ENCODE measurements at places on chromosomes 11 and 22. TPM values are rescaled to one million over a fixed set of nuclear protein-coding genes. Genes with fewer than 3 reads are reported as not detected.

Gene OR51B4
- total RNA-seq = not detected

Gene OLFML1
- total RNA-seq = 0.18 TPM

Gene CNGA4
- total RNA-seq = 0.50 TPM

Gene CADM1
- total RNA-seq = 27.3 TPM

Gene RCOR2
- total RNA-seq = 92.0 TPM

Gene ADAMTS15
- total RNA-seq = 3.7 TPM

Gene VWCE
- 13.8 TPM for total RNA-seq

Gene AQP11
- total RNA-seq = 1.2 TPM

Gene BTBD18
- total RNA-seq = not detected

Gene OR4X1
- total RNA-seq = not detected

Gene GPR83
- 0.48 TPM for total RNA-seq

Gene OR8G5
- total RNA-seq = not detected

GRCh38 chr11:63564056-63564774 lies 1.0 kb upstream of the PLAAT2 start:
- no peak for DNase-seq

GRCh38 chr11:125916683-125917347 lies 12.5 kb downstream of the DDX25 start:
- no peak for DNase-seq

DNA sequence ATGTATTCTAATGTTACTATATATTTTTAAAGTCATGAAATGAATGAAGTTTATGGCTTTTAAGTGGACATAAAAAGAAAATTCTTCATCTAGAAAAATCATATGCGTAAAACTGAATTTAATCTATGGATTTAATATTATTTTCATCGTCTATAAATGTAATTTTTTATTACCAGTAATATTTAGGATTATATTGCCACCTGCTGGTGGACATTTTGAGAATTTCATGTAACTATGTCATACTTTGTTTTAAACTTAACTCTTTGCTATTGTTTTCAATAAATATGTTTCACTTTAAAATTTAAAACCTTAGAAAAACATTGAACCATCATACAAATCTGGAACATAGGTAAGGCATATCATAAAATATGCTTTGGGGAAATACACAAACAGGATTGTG lies 66.5 kb upstream of the CEP126 start:
- DNase-seq = no peak

GRCh38 chr22:48843640-48844039 lies 984.0 kb downstream of the BRD1 start:
- DNase-seq = no peak

DNA sequence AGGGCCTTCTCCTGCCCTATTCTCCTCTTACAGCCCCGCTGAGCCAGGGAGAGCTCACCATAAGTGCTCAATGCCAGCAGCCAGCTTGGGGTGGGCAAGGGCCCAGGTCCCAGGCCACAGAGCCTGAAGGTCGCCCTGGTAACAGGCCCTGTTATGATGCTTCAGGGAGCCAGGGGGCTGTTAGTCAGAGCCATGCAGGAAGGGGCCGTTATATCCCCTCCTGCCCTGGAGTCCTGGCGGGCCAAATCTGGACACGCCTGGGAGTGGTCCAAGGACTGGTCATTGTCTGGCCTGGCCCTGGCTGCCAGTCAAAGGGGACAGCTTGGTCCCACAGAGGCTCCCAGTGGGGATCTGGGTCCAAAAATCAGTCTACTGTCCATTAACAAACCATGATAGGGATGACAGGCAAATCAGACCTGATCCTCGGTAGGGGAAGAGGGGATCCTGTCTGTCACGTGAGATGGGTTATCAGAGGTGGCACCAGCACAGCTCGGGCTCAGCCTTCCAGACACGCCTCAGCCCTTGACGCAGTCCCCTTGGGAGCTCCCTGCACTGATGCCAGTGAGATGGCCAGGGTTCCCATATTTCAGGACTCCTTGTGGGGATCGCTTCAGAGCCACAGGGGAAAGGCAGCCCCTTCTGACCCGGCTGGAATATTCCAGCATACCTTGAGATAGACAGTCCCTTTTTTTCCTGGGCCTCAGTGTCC lies 55.9 kb downstream of the LRRC32 start:
- no peak for DNase-seq

- DNase-seq = no peak
Observed at GRCh38 chr11:59559886-59560285, 48.5 kb downstream of the OR4D9 start.

DNA sequence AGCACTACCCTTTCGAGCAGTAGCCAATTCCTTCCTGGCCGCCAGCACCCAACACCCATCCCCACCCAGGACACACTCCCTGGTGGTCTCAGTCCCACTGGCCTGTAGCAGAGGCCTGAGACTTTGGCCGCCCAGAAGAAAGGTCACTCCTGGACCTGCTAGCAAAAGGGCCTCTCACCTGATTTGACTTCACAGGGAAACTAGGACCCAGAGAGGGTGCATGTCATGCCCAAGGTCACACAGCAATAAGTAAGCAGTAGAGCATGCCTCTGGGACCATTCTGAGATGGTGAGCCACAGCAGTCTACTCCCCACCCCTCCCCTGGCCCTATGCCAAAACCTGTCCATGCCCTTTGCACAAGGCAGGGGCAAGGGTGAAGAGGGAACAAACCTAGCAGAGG lies 7.3 kb downstream of the ARRB1 start:
- DNase-seq = no peak

DNA sequence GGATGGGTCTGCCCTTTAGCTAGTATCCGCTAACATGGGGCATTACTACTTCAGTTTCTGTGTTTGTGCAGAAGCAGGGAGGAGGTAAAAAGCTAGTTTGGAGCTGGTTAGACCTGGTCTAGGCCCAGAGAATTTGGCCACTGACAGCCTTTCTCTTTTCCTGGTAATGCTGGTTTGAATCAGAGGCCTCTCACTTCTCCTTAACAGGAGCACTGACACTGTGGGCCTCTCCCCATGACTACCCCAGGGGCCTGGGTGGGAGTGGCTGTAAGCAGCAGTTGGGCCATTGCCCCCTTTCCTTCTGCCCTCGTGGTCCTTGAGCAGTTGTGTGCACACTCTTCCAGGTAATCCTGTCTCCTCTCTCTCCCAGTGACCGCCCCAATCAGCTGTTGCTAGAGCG lies 8.5 kb upstream of the SLC25A18 start:
- no peak for DNase-seq

GRCh38 chr11:5674391-5674790 lies 10.5 kb downstream of the TRIM5 start:
- no peak for DNase-seq

- DNase-seq = no peak
Observed at GRCh38 chr22:41898645-41899044, 16.2 kb downstream of the SHISA8 start.

GRCh38 chr11:118172356-118172755 lies 4.1 kb downstream of the SCN2B start:
- DNase-seq = no peak

GRCh38 chr11:113249491-113249763 lies 65.0 kb upstream of the TTC12 start:
- DNase-seq = no peak

- DNase-seq = no peak
Observed at GRCh38 chr11:125967515-125967914, 21.7 kb downstream of the VSIG10L2 start.

- no peak for DNase-seq
Observed at GRCh38 chr11:105610871-105611571, 1.1 kb downstream of the GRIA4 start.

DNA sequence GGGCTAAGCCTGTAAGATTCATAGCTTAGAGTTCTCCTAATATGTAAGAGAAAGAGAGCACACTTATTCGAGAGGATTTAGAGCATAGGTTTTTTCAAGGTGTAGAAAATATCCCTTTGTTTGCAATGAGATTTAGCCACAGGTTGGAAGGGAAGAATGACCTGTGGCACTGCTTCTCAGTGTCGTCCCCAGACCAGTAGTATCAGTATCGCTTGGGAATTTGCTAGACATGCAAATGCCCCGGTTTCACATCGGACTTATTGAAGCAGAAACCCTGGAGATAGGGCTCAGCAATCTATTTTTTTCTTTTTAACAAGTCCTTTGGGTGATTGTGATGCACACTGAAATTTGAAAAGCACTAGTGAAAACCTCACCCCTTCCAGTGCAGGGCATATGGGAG lies 362.6 kb upstream of the C11orf87 start:
- no peak for DNase-seq

- no peak for DNase-seq
Observed at GRCh38 chr11:8805296-8805695, 105.7 kb upstream of the AKIP1 start.

DNA sequence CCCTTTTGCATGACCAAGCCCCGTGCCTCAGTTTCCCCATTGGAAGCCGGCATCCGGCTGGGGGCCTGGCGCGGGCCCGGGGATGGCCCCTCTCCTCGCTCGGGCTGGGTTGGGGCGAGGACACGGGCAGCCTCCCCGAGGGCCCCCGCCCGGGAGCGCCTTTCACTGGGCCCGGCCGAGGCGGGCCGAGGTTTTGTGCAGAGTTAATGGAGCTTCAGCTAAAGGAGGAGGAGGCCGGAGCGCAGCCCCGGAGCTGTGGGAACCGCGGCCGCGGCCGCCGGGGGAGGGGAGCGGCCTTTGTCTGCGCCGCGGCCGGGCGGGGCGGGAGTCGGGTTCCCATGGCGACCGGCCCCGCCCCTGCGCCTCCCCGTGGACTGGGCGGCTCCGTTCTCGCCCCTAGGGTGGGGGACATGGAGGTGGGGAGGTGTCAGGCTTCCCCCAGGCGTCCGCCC lies 1.4 kb upstream of the MAPK11 start:
- DNase-seq = peak; percentile 76
